ENCODE measurements at places on chromosomes 16 and 17.

DNA sequence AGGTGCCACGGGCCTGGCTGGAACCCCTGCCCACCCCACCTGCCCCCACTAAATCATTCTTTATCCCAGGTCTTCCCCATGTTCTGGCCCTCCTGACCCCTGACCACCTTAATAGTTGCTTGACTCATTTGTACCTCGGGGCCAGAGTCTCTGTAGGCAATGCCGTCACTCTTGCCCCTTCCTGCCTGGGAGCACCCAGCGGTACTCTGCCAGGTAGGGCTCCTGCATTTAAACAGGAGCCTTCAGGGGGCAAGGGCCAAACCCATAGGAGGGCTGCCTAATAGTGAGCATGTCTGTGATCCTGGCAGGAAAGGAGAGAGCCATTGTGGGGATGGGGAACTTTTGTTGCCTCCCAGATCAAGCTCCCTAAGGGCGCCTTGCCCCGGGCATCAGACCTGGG lies 8.8 kb upstream of the ITGA3 start:
- DNase-seq: no peak

- DNase-seq: no peak
Measured at GRCh38 chr16:2739625-2740430, 12.6 kb upstream of the SRRM2 start.

DNA sequence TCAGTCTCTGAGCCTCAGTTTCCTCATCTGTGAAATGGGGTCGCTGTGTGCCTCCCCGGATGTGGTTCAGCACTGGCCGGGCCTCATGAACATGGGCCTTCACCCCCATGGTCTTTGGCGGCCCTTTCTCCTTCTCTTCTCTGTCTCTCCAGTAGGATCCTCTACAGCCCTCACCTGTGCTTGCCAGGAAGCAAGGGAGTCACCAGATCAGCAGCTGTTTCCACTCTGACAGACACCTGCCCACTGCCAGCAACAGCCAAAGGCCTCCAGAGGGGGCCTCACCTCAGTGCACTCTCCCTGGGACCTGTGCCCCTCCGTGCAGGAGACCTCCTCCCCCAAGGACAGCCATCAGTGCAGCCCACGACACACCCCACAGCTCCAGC lies 89.4 kb downstream of the C16orf78 start:
- no peak for DNase-seq

DNA sequence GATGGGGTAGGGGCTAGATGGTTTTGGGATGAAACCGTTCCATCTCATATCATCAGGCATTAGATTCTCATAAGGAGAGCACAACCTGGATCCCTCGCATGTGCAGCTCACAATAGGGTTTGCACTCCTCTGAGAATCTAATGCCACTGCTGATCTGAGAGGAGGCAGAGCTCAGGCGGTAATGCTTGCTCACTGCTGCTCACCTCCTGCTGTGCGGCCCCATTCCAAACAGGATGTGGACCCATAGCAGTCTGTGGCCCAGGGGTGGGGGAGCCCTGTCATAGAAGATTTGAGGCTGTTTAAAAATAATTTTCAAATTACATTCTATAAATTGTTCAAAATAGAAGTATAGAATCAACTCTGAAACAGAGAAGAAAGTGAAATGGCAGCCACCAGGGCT lies 50.8 kb downstream of the PHKB start:
- no peak for DNase-seq

DNA sequence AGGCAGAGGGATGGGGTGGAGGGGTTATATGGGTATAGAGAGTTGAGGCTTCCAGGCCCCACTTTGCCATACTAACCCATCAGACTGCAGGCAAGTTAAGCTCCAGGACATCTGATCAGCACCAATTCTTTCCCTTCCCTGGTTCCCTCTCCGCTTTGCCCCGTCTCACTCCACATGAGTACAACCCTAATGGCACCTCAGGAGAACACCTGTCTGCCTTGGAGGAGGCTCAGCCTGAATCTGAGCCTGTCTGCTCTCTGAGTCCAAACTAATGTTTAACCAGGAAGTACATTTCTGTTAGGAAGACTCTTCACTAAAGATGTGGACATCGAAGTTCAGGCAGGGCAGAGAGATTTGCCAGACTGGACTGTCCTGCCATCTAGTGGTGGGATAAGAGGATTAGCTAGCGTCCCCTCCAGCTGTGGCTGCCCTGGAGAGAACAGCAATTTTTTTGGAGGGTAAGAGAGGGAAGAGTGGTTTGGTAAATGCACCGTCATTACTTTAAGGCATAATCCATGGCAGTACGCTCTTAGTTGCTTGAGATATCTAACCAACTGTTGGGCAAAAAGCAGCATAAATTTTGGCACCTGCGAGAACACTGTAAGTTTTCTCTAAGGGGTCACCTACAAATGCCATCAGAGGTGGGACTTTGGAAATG lies 29.2 kb upstream of the LRRC75A start:
- peak; percentile 37 for DNase-seq

DNA sequence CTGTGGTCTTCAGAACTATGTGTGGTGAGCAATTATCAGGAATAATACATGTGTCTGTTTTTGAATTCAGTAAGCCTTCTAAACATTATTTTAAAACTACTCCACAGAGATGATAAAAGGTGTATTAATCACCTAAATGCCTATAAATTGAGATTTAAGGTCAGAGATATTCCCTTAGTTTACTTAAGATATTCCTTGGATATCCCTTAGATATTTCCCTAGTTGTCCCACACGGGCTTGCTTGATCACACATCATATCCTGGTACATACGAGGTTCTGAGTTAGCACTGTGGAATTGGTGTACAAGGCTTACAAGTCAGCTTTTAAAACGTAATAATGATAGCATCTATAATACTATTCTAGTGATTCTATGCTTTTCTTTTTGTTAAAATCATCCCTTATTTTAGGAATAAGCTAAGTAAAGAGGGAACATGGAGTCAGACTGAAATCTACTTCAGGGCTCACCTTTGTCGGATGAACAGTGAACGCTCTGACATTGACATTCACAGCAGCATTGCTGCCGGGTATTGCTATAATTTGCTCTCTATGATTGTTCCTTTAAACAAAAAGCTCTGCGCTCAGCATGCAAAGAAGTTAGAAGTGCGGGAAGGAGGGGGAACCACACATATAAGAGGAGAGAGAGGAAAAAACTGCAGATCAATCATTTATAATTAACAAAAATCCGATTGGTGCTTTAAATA lies 136.5 kb downstream of the SKAP1 start:
- DNase-seq: no peak

DNA sequence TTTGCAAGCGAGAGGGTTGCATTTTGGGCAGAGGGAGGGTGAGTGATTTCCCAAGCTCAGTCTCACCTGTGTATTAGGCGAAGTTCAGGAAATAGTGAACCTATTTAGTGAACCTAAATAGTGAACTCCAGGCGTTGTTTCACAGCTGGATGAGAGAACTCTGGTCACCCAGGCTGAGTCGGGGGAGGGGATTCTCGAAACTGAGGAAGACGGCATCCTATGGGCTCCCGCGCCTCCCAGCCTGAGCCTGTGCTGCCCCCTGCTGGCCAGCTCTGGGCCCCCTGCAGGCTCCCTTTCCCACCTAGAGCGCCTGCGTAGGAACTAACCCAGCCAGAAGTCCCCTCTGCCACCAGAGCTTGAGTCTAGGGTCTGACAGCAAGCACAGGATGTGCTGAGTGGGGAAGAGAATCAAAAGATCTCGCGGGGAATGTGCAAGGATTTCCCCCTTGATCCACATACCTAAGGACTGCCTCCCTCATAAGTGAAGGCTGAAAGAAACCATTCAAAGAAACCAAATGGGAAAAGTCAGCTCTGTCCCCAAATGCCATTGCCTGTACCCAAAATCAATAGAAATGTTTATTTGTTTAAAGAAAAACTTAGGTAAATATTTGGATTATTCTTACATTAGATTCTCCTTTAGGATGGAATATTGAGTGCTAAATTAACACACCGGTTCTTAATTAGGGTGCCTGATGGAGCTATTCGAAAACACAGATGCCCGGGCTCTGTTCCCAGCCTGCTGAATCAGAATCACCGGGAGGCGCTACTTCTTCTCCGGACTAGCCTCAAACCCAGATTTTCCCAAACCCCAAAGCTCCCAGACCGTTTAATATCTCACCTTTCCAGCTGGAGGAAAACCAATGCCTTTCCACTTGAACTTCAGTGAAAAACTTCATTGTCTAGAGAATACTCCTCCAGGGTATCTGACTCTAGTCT lies 14.8 kb upstream of the MARVELD3 start:
- DNase-seq: peak; percentile 39

DNA sequence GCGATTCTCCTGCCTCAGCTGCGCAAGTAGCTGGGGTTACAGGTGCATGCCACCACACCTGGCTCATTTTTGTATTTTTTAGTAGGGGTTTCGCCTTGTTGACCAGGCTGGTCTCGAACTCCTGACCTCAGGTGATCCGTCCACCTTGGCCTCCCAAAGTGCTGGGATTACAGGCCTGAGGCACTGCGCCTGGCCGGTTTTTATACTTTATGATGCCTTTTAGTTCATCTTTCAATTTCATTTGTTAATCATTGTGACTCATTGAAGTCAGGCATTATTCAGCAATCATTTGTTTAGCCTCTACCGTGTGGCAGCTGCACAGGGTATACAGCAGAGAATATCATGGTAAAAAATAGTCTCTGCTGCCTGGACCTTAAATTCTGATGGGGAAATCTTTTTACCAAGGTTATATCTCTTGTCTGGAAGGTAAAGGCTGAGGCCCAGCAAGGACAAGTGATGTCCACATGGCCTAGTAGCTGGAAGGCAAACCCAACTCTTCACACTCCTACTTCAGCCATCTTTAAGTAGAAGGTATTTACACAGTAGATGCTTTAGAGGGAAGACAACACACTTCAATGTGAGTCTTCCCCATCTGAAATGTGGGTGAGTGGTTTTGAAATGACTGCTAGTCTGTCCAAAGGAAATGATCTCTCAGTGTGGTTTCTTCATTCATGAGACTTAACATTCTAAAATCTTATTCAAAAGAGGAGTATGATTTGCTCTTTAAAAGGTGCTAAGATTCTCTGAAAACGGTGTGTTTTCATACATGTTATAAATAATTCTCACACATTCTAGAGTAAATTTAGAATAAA lies 2.4 kb downstream of the PRPSAP2 start:
- DNase-seq: no peak

DNA sequence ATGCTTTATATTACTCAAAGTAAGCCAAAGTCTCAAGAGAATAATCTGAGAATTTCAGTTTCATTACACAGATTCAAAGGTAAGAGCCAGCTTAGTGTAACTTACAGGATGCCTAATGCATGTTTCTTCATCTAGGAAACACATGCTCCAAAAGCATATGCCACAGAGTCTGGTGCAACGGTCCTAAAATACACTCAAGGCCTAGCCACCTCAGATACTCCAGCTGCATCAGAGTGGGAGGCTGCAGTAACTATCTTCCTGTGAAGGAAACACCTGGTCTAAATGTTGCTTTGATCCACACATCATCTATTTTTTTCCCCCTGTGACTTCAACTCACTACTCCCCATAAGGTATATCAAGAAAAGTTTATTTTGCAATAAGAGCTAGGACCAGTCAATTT lies 51.6 kb upstream of the CORO6 start:
- no peak for DNase-seq

DNA sequence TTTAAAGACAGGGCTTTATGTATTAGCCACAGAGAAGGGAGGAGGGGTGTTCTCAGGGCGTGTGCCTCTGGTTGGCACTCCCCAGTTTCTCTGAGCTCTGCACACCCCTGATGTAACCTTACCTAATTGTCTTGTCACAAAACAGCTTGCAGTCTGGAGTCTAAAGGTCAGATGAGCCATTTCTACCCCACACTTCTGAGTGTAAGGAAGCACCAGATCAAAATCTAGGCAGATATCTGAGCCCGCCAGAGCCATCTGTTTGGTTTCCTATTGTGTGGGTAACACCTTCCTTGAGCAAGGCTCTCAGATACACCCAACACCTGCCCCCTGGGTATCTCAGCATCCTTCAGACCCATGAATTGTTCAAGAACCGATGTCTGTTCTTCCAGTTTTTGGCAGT lies 15.5 kb downstream of the CDH1 start:
- DNase-seq: no peak

DNA sequence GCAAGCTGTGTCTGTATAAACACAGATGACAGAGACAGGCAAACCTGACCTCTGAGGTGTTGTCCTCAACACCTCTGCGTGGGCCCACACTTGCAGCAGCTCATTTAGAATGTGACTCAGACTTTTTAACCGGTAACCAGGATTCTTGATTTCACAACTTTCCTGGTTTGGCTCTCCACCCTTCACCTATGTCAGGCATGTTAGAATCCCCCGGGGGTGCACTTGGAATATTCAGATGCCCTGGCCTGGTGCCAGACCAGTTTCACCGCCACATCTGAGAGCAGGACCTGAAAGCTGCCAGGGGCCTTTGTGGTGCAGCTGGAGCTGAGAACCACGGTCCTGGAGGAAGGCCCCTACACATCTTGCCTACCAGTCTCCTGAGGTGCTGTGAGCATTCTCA lies 4.8 kb downstream of the DHODH start:
- DNase-seq: no peak

GRCh38 chr16:21064203-21064602 lies 86.4 kb downstream of the DNAH3 start:
- no peak for DNase-seq

GRCh38 chr17:27545562-27546229 lies 85.3 kb upstream of the LGALS9 start:
- DNase-seq: no peak

DNA sequence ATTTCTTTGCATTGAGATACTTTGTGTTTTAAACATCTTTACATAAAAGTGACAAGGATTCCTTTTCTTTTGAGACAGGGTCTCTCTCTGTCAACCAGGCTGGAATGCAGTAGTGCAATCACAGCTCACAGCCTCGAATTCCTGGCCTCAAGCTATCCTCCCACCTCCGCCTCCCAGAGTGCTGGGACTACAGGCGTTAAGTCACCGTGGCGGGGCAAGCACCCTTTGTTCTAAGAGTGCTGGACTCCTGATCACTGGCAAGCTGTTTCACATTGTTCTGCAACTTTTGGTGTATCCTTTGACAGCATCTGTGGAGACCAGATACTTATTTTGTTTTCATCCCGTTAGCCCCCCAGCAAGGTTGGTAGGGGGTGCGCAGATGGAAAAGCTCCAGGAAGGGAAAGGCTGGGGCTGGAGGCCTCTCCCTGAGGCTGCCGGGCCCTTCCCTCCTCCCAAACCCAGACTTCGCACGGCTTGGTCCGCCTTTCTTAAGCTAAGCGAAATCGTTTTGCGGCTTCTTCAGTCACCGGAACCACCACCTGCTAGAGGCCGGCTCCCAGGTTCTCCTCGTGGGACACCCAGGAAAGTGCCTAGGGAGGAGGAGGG lies 1.1 kb downstream of the ST6GALNAC2 start:
- DNase-seq: no peak

- peak; percentile 60 for DNase-seq
Measured at GRCh38 chr17:81959362-81960129, 1.4 kb downstream of the NOTUM start.

DNA sequence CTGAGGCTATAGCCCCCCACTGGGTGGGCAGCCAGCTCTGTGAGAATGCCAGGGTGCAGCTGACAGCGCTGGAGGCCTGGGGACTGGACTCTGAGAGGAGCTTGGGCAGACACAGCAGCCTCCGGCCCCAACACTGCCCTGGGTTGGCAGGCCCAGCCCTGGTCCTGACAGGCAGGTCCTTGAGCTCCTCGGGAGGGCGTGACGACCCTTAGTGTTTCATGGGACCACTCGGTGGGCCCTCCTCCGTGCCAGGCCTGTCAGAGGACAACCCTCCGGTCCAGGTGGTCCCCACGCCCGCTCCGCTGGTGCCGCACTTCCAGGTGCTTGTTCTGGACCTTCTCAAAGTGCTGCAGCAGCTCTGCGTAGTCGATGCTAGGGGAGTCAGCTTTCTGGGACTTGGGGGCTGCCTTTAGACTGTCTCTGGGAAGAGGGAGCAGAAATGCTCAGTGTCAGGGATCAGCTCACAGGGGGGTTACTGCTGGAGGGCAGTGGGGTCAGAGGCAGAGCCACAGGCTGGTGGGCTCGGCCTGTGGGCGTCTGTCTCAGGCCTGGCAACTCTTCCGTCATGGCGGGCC lies 1.9 kb upstream of the MTSS2 start:
- DNase-seq: no peak

All from stimulated activated CD8-positive, alpha-beta memory T cell treated with anti-CD3 and anti-CD28 coated beads, Interleukin-4, amount 100 ng/mL, for 1 hour (primary cell).